Spinal cord (tissue), 10 donors: ENCODE measurements at places on chromosomes 3 and 15. TPM values are rescaled to one million over a fixed set of nuclear protein-coding genes. Genes with fewer than 3 reads are reported as not detected.

DNA sequence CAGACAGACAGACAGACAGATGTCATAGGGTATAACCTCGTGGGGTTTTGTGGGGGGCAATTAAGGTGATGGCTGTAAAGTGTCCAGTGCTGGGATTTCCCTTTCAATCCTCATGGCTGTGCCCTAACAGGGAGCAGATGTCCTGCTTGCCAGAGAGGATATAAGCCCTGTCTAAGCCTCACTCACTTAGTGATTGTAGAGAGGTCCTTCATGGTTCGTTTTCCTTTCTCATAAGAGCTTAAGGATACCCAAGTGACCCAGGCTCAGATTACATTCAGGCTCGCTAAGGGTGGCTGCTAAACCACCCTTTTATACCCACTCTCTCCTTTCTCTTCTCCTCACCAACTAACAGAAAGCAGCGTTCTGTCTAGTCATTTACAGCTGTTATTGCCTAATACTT is 19.2 kb downstream of the LYSMD2 start:
- H3K36me3 ChIP-seq: peaks cover 20% of the 10 kb centered on the region
- no peak overlapping the region for H3K27ac ChIP-seq
- H3K27me3 ChIP-seq: no peaks in the 10 kb centered on the region
- H3K4me1 ChIP-seq: no peaks in the 10 kb centered on the region
- DNase-seq: no peak
- no peak overlapping the region for H3K4me3 ChIP-seq

The FEZF2 gene
- not detected for polyA plus RNA-seq

- H3K36me3 ChIP-seq: no peaks in the 10 kb centered on the region
- no peak for DNase-seq
- no peak overlapping the region for H3K4me3 ChIP-seq
- H3K27ac ChIP-seq: no peak overlapping the region
Observed at GRCh38 chr15:51067510-51067909, 27.2 kb downstream of the TNFAIP8L3 start.

DNA sequence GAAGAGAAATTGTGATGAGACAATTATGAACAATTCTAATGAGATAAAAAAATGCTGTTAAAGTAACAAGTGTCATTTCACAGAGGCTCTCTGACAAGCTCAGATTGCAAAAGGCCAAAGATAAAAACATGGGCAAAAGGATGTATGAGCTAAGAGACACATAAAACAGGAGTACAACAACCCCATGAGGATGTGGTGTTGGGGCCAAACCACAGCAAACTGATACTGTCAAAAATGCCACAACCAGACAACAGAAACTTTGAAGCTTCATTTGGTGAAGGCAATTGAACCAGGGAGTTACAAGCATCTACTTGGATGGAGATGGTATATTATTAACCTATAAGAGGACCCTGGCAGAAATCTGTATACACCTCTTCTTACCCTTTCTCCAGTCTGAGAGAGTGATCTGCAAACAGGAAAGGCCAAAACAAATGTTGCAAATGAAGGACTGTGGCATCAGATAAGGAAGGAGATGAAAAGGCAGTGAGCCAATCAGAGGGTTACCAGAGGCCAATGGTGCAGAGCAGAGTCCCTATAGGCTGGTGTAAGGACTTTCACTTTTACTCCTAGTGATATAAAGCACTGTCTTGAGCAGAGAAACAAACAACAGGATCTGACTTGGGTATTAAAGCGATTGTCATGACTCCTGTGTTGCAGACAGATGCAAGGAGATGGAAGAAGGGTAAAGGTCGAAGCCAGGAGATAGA is 659.0 kb downstream of the NTRK3 start:
- H3K4me3 ChIP-seq: no peak overlapping the region
- no peaks in the 10 kb centered on the region for H3K4me1 ChIP-seq
- H3K27ac ChIP-seq: no peak overlapping the region
- no peaks in the 10 kb centered on the region for H3K36me3 ChIP-seq

The CLDN11 gene
- polyA plus RNA-seq: 425 TPM

DNA sequence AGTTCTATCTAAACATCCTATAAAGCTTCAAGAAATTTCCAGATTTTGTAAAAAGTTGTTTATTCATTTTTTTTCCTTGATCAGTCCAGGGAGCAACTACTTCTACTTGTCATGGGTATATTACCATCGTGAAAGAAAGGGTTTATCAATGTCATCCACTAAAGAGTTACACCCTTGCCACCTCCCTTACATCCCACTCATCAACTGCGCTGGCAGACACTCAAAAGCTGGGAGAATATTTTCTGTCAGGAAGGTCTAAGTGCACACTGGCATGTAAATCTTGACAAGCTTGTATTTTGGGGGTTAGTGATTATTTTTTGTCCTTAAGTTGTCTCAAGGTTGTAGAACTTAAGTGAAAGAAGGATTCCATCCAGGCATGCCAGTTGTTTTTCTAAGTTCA is 188.3 kb upstream of the ARL6 start:
- no peak for DNase-seq
- no peaks in the 10 kb centered on the region for H3K27me3 ChIP-seq
- no peak overlapping the region for H3K4me3 ChIP-seq
- no peaks in the 10 kb centered on the region for H3K36me3 ChIP-seq
- no peaks in the 10 kb centered on the region for H3K4me1 ChIP-seq
- H3K27ac ChIP-seq: no peak overlapping the region

DNA sequence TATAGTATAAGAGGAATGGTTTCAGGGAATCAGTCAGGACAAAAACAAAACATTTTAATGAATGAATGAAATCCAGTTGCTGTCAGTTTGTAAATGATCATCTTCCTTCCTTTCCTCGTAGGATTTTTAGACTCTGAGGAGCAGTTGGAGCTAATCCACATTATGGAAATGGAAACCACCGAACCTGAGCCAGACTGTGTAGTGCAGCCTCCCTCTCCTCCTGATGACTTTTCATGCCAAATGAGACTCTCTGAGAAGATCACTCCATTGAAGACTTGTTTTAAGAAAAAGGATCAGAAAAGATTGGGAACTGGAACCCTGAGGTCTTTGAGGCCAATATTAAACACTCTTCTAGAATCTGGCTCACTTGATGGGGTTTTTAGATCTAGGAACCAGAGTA is 3.1 kb downstream of the TIPARP start:
- no peak for DNase-seq
- no peak overlapping the region for H3K27ac ChIP-seq
- H3K4me1 ChIP-seq: peaks cover 3% of the 10 kb centered on the region
- no peaks in the 10 kb centered on the region for H3K27me3 ChIP-seq

DNA sequence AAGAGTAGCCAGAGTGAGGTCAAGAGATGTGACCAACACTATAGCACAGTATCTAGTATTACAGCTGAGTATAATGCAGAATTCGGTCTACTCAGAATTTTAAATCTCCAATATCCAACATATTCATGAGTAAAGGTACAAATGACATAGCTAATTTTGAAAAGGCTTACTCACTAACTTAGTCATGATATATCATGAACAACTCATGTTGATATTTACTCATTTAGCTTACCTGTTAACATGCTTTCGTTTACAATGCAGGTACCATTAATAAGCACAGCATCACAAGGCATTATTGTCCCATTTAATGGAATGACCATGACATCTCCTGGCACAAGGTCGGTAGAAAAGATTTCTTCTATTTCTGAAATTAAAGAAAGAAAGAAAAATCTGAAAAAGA is 36.9 kb downstream of the ATP13A3 start:
- H3K4me3 ChIP-seq: no peak overlapping the region
- H3K4me1 ChIP-seq: no peaks in the 10 kb centered on the region
- no peaks in the 10 kb centered on the region for H3K27me3 ChIP-seq
- DNase-seq: no peak
- H3K27ac ChIP-seq: no peak overlapping the region
- peaks cover 26% of the 10 kb centered on the region for H3K36me3 ChIP-seq

The RNF13 gene
- 95.0 TPM for polyA plus RNA-seq

- no peaks in the 10 kb centered on the region for H3K36me3 ChIP-seq
- H3K4me3 ChIP-seq: no peak overlapping the region
- H3K27ac ChIP-seq: no peak overlapping the region
Observed at GRCh38 chr3:31448882-31449243, 83.9 kb upstream of the STT3B start.

DNA sequence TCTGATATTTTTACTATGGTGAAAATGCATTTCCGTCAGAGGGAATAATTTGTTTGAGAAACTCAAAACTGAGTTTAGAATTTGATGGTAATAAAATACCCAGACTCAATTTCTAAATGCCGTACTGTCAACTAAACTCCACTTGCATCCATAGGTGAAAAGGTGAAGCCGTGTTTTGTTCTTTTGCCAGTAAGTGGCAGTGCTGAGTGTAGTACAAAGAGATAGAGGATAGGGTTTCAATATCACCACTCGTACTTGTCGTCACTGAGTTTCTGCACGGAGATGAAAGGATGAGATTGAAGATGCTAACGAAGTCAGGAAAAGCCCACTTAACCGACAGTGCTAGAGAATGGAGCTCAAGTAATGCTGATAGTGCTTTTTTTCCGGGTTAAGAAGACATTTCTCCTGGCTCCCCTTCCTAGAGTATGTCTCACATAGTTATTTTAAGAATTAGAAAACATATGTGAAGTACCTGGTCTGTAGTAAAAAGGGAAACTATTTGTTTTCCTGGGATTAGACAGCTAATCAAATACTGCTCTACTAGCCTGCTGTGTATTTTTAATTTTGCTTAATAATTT is 345.1 kb downstream of the IL5RA start:
- no peaks in the 10 kb centered on the region for H3K36me3 ChIP-seq
- H3K4me1 ChIP-seq: no peaks in the 10 kb centered on the region
- H3K4me3 ChIP-seq: no peak overlapping the region
- no peak overlapping the region for H3K27ac ChIP-seq

DNA sequence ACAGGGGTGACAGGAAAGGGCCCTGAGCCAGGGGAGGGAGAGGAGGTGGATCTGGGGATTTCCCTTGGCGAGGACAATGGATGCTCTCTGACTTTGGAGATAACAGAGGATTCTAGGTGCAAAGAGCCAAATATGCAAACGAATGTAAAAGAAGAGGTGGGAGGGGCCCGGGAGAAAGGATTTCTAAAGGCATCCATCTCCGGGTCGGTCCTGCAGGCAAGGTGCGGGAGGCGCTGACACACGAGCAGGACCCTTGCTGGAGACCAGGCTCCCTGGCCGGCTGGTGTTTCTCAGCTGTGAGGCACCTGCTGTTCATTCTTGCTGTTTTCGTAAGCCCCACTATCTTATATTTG is 115.2 kb upstream of the TLE3 start:
- H3K36me3 ChIP-seq: no peaks in the 10 kb centered on the region
- H3K27me3 ChIP-seq: no peaks in the 10 kb centered on the region
- no peak overlapping the region for H3K27ac ChIP-seq
- no peak for DNase-seq
- no peak overlapping the region for H3K4me3 ChIP-seq

GRCh38 chr15:33419701-33420100 is 108.9 kb downstream of the RYR3 start:
- no peaks in the 10 kb centered on the region for H3K4me1 ChIP-seq
- peak; percentile 70 for DNase-seq
- H3K27me3 ChIP-seq: no peaks in the 10 kb centered on the region

DNA sequence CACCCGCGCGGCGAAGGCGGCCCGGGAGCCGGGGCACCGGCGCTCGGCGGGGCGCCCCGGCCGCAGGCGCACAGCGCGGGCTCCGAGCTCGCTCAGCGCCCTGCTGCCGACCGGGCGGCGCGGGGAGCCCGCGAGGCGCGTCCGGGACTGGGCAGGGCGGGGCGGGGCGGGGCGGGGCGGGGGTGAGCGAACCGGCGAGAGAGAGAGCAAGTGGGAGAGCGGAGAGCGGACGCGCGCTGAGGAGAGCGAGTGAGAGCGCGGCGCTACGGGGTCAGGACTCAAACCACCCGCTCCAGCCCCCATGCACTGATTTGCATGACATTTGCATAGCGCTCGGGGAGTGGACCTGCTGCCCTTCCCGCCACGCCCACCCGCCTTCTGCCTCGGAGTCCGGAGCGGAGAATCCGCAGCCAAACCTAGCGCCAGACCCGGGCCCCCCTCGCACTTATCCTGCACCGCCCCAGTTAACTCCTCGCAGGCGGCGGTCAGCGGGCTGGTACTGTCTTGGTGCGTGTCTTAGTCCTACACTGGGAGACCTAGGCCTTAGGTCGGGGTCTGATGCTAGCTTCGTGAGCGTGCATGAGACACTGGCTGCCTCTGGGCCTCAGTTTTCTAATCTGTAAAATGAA is at the start of gene MYLK:
Gene MYLK (minus strand): TSS at position 130 of the 629 bp plus-strand sequence. CDS start 90,491 bp downstream, outside the sequence.
- no peaks in the 10 kb centered on the region for H3K36me3 ChIP-seq
- H3K4me1 ChIP-seq: peaks cover 11% of the 10 kb centered on the region
- H3K27me3 ChIP-seq: peaks cover 12% of the 10 kb centered on the region
- peak within 1 kb of the TSS; percentile 40 for H3K4me3 ChIP-seq
- DNase-seq: peak; percentile 72
- no peak within 1 kb of the TSS for H3K27ac ChIP-seq

GRCh38 chr15:63879211-63879610 is 45.5 kb upstream of the HERC1 start:
- H3K27me3 ChIP-seq: no peaks in the 10 kb centered on the region
- H3K4me1 ChIP-seq: peaks cover 4% of the 10 kb centered on the region
- H3K36me3 ChIP-seq: no peaks in the 10 kb centered on the region
- H3K4me3 ChIP-seq: no peak overlapping the region

The CHDH gene
- 8.6 TPM for polyA plus RNA-seq

- H3K27me3 ChIP-seq: no peaks in the 10 kb centered on the region
- H3K36me3 ChIP-seq: no peaks in the 10 kb centered on the region
- DNase-seq: no peak
- no peak overlapping the region for H3K27ac ChIP-seq
- peaks cover 4% of the 10 kb centered on the region for H3K4me1 ChIP-seq
Observed at GRCh38 chr15:57921371-57921770, 144.1 kb downstream of the ALDH1A2 start.

The DUOX1 gene
- polyA plus RNA-seq: 7.1 TPM
